ENCODE measurements at places on chromosomes 7 and 10.

GRCh38 chr7:33815336-33815735 lies 90.0 kb upstream of the BMPER start:
- no peak for DNase-seq

DNA sequence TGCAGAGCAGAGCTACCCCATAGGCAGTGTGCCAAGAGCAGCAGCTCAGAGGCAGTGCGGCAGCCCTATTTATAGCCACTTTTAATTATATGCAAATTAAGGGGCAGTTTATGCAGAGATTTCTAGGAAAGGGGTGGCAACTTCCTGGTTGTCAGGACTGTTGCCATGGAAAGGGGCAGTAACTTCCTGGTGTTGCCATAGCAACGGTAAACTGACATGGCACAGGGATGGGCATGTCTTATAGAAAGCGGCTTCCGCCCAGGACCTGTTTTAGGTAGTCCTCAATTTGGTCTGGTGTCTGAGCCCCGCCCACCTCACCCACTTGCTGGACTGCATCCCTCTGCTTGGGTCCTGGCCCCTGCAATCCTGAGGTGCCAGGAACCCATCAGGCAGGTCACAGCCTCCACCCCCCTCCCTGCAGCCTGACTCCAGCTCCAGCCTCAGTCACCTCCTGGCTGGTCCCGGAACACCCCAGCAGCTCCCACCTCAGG lies 115.8 kb downstream of the TMEM130 start:
- DNase-seq: peak; percentile 31

DNA sequence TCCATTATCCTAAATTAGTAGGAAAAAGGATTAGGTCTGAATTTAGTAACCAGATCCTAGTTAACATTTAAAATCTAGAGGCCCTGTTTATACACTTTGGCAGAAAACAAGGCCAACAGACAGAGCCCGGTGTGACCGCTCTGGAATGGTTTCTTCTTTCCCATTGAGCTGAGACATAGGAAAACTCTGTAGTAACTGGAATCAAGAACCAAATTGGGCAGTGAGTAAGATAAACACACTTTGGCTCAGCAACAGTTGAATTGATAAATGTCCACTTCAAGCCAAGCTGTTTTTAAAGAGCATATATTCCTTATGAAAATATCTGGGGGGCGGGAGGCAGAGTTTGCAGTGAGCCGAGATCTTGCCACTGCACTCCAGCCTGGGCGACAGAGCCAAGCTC lies 343.7 kb upstream of the SEMA3A start:
- no peak for DNase-seq

DNA sequence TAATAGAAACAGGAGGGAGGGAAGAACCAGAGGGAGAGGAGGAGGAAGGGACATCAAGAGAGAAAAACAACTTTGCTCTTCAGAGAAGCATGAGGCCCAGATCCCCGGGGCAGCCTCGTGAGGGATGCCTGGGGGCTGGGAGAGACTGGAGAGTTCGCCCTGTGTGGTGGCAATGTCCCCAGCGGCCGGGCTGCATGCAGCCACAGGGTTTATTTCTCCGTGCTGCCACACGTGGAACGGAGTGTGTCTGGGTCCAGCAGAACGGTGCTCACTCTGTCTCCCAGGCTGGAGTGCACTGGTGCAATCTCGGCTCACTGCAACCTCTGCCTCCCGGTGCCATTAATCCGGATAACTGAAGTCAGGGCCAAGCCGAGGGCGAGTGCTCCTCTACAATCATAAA lies 257.7 kb downstream of the ACTR3B start:
- no peak for DNase-seq

DNA sequence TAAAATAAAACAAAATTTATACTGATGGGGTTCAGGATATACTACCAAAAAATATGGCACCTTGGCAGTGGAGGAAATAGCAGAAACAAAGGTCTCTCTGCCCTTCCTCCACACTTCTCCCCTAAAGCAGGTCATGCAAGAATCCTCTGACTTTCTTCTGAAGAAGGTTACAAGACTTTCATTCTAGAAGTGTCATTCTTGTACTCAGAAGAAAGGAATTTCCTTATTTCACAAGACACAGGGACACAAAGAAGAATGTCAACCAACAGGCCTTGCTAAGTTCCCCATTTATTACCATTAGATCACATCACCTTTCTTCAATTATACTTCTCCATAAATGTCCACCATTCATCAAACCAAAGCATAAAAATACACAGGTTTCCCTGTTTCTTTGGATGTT lies 470.2 kb downstream of the PAXIP1 start:
- no peak for DNase-seq

DNA sequence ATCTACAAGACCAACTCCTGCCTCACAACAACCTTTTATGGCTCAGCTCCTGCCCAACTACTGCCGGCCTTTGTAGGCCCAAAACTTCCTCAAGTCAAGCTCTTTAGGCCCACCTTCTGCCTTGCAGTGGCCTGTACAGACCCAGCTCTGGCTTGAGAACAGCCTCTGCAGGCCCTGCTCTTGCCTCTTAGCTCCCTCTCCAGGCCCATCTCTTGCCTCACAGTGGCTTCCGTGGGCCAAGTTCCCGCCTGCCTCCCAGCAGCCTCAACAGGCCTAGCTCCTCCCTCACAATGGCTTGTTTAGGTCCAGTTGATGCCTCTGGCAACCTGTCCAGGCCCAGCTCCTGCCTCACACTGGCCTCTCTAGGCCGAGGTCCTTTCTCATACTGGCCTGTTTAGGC lies 32.4 kb upstream of the VKORC1L1 start:
- DNase-seq: no peak

GRCh38 chr7:17370901-17371585 lies 72.6 kb downstream of the AHR start:
- DNase-seq: no peak

DNA sequence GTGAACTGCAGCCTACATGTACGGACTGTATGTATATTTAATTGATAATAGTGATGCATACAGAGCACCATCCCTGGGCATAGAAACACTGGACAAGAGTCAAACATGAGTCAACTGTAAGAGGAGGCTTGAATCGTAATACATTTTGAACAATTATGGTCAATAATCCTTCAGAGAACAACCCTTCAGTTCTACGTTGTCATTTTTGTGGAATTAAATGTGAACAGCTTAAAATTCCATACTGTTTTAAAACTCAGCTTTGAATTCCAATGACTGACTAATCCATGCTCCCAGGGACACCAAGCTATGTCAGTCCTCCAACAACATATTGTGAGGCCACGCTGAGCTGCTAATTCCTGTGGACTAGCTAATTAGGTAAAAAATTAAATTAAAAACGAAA lies 41.5 kb upstream of the KMT2E start:
- DNase-seq: no peak

DNA sequence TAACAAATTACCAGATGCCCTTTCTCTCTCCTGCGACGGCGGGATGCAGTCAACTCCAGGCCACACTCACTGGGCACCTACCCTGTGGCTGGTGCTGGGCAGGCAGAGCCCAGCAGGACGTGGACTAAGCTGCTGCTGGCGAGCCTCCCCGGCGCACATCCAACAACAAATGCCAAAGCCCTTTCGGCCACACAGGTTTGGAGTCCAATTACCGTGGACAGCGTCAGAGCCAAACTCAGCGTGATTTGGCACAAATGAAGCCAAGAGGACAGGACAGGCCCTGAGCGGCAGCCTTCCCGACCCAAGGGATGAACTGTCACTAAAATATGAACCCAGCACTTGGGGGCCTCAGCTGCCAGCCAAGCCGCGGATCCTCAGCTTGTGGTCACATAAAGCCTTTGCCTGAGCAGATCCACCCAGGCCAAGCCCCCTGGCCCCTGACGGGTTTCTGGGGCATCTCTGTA lies 28.4 kb downstream of the DAGLB start:
- DNase-seq: no peak

- DNase-seq: no peak
Measured at GRCh38 chr7:27999829-28000228, 180.8 kb downstream of the JAZF1 start.

DNA sequence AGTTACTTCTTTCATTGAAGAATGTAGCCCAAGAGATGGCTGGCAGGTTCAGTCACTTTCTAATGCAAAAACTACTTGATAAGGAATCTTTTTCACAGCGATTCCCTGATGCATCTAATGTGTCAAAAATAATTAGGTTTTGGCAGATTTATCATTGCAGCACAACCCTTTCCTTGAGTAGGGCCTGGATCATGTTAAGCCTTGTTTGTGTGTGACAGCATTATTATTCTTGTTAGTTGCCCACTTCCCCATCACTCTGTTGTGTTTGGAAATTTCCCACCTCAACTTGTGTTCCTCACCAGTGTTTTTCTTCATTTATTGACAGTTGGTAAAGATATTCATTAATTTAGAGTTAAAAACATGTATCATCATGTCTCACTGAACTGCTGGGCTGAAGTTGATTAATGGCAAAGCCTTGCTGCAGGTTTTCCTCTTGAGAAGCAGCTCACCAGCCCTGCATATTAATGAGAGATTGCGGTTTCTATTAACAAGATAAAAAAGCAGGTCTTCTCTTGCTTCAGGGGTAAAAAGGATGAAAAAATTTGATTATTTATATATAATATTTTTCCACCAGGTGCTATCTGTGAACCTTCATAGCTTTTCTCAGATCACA lies 233.3 kb upstream of the MDFIC start:
- DNase-seq: no peak

DNA sequence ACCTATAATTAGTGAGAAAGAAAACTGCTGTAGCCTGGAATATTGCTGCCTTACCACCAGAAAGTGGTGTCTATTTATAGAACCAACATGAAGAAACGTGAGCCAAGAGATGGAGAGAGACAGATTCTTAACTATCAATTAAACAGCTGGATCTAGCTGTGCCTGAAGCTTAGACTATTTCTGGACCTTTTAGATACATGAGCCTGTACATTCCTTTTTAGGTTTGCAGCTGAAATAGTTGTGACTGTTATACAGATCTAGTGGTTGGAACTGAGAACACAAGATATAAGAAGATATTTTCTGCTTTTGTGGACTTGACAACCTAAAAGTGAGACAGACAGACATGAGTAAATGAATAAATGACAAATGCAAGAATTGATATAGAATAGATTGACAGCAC lies 73.4 kb downstream of the CDK14 start:
- no peak for DNase-seq

- no peak for DNase-seq
Measured at GRCh38 chr7:6556196-6556595, 4.9 kb upstream of the GRID2IP start.

GRCh38 chr10:51257511-51258248 lies 183.4 kb downstream of the PRKG1 start:
- no peak for DNase-seq

- DNase-seq: no peak
Measured at GRCh38 chr7:139772873-139773272, 4.9 kb downstream of the HIPK2 start.

DNA sequence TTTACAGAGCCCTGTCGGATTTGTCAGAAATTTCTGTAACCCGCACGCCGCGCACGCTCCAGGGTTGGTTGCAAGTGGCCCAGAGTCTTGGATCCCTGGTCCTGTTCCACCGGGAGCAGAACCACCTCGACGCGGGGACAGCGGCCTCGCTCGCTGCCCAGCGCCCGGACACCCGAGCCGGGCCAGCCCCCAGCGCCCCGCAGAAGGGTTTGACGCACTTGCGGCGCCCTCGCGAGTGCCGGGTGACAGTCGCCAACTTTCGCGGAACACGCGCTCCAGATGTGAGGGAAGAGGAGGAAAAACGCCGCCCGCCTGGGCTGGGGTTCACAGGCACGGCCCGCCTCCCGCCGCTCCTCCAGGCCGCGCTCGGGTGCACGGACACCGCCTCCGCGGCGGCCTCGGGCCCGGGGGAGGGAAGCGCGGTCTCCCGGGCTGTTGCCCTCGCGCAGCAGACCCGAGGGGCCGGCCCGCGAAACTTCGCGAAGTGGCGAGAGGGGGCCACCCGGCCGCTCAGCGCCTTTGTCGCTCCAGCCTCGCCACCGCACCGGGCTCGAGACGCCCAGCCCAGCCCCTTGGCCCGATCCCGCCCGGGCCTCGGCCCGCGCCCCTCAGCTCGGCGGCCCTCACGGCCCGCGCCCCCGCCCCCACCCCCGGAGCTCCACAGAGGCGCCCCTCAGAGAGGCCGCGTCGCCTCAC lies 514 bp downstream of the RNF216 start:
- DNase-seq: peak; percentile 10

GRCh38 chr7:32177232-32177631 lies 107.0 kb upstream of the PDE1C start:
- no peak for DNase-seq

- DNase-seq: no peak
Measured at GRCh38 chr10:13087986-13088618, 11.9 kb upstream of the OPTN start.

DNA sequence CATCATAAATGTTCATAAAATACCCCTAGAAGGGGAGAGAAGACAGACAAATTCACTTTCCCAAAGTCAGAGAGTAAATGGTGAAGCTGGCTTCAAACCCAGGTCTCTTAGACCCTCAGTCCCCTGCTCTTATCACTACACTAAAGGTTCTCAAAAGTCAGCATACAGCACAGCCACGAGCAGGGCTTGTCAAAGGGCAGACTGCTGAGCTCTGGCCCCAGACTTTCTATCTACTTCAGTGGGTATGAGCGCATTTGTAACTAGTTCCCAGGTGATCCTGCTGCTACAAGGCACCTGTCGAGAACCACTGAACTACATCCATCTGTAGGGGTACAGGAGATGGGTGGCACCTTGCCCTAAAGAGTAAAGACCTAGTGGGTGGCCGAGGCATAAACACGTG lies 91.5 kb downstream of the SORBS1 start:
- no peak for DNase-seq

DNA sequence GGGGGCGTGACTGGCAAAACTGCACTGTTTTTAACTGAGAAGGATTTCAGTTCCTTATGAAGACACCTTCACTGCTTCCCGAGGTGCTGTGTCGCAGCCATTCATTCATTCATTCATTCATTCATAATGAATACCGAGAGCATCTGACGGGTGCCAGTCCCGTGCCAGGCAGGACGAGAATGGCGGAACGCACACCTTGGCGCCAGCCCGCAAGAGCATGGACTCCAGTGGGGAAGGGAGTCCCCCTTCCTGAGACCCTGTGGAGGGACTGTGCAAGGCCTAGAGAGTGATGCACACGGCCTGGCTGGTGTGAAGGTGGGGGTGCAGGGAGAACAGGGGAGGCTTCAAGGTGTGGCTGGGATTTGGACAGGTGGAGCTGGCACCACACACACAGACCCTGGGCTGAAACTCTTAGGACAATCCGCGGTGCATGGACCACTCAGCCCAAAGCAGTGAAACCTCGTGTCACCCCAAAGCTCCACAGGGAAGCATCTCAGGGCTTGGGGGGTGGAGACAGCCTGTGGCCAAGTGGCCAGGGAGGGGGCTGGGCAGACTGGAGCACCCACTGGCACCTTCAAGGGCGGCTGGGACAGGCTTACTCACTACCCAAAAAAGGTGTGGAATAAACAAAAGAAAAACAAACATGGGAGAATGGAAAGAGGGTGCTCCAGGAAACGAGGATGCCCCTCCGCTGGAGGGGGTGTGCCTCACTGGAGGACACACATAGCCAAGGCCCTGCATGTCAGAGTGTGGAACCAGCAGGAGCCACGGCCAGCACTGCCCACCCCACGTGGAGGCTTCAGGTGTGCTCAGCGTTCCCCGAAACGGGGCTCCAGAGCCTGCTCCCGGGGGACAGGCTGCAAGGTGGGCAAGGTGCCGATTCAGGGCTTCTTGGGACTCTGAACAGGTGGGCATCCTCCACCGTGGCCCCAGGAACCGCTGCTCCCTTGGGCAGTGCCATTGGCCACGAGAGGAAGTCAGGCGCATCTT lies 37.7 kb downstream of the EBF3 start:
- DNase-seq: no peak

GRCh38 chr10:94417321-94417720 lies 15.0 kb downstream of the TBC1D12 start:
- no peak for DNase-seq

GRCh38 chr7:28411876-28412662 lies at the start of gene CREB5:
Gene CREB5, plus strand, starts transcription at chr7:28412518. Its CDS starts 397 bp downstream, at chr7:28412915.
- DNase-seq: no peak

GRCh38 chr7:79398138-79398749 lies 55.2 kb downstream of the MAGI2 start:
- DNase-seq: no peak
